CD8-positive, alpha-beta memory T cell (primary cell): ENCODE measurements at places on chromosomes 4 and X.

GRCh38 chrX:110215411-110215810, 102.5 kb downstream of the AMMECR1 start:
- H3K27me3 ChIP-seq: no peaks in the 10 kb centered on the region
- peaks cover 10% of the 10 kb centered on the region for H3K4me1 ChIP-seq
- no peak overlapping the region for H3K27ac ChIP-seq
- H3K4me3 ChIP-seq: no peak overlapping the region
- no peak for DNase-seq

GRCh38 chrX:41025926-41026701, 59.1 kb upstream of the USP9X start:
- H3K4me3 ChIP-seq: no peak overlapping the region
- no peaks in the 10 kb centered on the region for H3K36me3 ChIP-seq
- H3K4me1 ChIP-seq: no peaks in the 10 kb centered on the region
- DNase-seq: no peak
- no peak overlapping the region for H3K27ac ChIP-seq

DNA sequence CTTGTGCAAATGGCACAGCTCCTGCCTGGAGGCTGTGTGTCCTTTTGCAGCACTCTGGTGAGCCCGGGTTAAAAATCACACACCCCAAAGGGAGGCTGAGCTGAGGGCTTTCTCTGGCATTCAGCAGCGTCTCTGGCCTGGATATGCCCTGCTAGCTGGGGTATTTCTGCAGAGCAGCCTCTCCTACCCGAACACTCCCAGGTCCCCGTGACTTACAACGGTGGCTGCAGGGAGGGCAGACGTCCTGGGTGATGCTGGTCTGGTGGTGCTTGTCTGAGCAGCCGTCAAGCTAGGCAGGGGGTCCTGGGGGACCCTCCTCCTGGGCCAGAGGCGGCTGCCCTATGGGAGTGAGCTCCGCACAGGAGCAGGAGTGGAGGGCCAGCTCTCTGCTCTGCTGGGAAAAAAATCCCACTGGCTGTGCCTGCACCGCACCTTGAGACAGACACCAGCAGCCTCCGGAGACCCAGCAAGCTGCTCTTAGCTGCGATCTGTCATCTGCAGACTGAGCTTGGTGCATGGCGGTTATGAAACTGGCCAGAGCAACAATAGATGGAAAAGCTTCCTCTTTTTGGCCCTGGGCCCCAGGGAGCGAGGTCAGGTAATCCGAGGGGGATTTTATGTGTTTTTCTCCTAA, 41.3 kb upstream of the ASMTL start:
- no peaks in the 10 kb centered on the region for H3K27me3 ChIP-seq
- no peak for DNase-seq
- H3K27ac ChIP-seq: peak overlapping the region; percentile 38
- peaks cover 9% of the 10 kb centered on the region for H3K36me3 ChIP-seq
- no peak overlapping the region for H3K4me3 ChIP-seq

DNA sequence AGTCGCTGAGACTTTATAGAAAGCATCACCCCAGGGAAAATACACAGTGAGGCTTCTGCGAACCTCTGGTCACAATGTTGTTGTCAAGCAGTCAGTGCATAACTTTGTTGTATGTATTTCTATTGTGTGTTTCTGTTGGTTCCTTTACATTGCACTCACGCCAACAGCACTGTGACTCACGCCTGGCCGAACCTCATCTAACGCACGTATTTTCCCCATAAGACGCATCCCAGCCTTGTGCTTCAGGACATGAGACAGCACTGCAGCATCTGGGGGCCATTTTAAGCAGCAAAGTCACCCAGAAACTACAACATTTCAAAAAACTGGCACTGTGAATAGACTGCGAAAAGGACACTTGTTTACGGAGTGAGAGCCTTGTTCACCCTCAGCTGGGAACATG, 30.6 kb downstream of the TBL1X start:
- H3K4me3 ChIP-seq: no peak overlapping the region
- H3K36me3 ChIP-seq: no peaks in the 10 kb centered on the region
- H3K27me3 ChIP-seq: no peaks in the 10 kb centered on the region

GRCh38 chr4:185143601-185143969, 519 bp downstream of the SLC25A4 start:
- H3K27ac ChIP-seq: peak overlapping the region; percentile 32
- peaks cover 8% of the 10 kb centered on the region for H3K4me1 ChIP-seq
- no peaks in the 10 kb centered on the region for H3K27me3 ChIP-seq
- peak; percentile 65 for DNase-seq

DNA sequence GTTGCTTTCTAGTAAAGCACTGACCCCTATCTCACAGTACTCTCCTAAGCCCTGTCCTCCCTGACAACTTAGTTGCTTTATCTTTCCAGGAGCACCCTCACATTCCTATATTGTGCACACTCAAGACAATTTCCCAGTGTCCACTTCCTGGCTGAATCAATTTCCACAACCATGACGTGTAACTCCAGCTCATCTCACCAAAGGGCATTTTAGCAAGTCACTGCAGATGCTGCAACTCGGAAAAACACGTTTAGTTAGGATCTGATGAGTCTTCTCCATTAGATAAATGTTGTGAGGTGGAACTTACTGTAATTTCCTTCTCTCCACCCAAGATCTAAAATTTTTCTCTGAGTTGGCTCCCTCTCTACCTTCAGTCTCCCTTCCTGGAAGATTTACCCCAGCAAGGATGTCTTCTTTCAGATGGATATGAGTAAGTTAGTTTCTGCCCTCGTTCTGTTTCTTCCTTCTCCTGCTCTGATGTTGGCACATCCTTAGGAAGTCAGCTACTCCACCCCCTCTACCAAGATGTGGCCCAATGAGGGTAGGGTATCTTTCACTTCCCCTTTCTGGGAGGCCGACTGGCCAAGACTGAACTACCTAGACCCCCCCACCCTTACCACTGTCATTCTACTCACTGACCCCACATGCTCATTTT, 28.8 kb upstream of the IL13RA1 start:
- no peak for DNase-seq
- no peaks in the 10 kb centered on the region for H3K4me1 ChIP-seq
- H3K36me3 ChIP-seq: no peaks in the 10 kb centered on the region
- H3K27me3 ChIP-seq: no peaks in the 10 kb centered on the region
- H3K27ac ChIP-seq: no peak overlapping the region
- no peak overlapping the region for H3K4me3 ChIP-seq

GRCh38 chrX:77917294-77917933, 6.9 kb downstream of the ATP7A start:
- H3K27me3 ChIP-seq: no peaks in the 10 kb centered on the region
- peaks cover 26% of the 10 kb centered on the region for H3K4me1 ChIP-seq

DNA sequence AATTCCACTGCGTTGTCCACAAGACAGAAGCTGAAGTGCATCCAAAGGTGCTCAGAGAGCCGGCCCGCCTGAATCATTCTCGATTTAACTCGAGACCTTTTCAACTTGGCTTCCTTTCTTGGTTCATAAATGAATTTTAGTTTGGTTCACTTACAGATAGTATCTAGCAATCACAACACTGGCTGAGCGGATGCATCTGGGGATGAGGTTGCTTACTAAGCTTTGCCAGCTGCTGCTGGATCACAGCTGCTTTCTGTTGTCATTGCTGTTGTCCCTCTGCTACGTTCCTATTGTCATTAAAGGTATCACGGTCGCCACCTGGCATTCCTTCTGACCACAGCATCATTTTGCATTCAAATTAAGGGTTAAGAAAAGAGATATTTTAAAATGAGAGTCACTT, 115.5 kb downstream of the NFKB1 start:
- no peak overlapping the region for H3K4me3 ChIP-seq
- no peak overlapping the region for H3K27ac ChIP-seq
- peaks cover 40% of the 10 kb centered on the region for H3K4me1 ChIP-seq
- peaks cover 26% of the 10 kb centered on the region for H3K36me3 ChIP-seq
- no peaks in the 10 kb centered on the region for H3K27me3 ChIP-seq

DNA sequence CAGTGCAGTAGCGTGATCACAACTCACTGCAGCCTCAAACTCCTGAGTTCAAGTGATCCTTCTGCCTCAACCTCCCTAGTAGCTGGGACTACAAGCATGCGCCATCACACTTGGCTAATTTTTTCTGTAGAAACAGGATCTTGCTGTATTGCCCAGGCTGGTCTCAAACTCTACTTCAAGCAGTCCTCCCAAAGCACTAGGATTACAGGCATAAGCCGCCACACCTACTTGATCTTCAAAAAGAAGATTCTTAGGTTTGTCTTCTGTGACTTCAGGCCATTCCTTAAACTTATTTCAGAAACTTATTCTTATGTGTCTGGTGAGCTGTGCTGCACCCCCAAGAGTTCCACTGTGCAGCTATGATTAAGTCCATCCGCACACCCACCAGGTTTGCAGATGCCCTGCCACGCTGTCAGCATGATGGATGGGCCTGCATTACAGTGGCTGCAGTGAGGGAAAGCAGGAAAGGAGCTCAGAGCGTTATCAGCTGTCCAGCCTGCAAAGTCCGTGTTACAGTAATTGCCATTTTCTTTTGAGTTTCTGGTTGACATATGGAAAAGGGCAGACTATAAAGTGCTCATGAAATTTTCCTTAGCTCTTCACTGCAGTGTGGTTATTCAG, 146.6 kb downstream of the AASDH start:
- H3K27me3 ChIP-seq: no peaks in the 10 kb centered on the region
- no peak overlapping the region for H3K4me3 ChIP-seq
- H3K36me3 ChIP-seq: no peaks in the 10 kb centered on the region
- no peaks in the 10 kb centered on the region for H3K4me1 ChIP-seq
- DNase-seq: no peak

GRCh38 chr4:87677731-87678130, 27.7 kb downstream of the DMP1 start:
- H3K4me1 ChIP-seq: no peaks in the 10 kb centered on the region
- H3K4me3 ChIP-seq: no peak overlapping the region
- H3K27ac ChIP-seq: no peak overlapping the region
- no peak for DNase-seq

DNA sequence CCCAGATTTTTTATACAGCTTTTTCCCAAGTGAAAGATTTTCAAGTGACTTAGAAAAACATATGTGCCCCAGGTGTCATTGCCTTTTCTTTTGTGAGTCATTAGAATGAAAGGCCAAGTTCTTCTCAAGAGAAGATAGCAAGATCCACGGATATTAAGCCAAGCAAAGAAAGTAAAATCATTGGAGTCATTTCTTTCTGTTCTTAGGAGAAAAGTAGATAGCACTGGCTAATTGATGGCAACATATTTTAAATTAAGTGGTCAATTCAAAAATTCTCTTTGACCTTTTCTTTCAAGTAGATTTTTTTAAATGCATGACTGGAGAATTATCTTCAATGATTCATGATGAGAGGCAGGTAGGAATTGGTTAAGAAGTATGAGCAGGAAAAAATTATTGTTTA, 94.4 kb downstream of the HHIP start:
- H3K4me1 ChIP-seq: no peaks in the 10 kb centered on the region
- no peak overlapping the region for H3K4me3 ChIP-seq
- H3K36me3 ChIP-seq: no peaks in the 10 kb centered on the region
- H3K27ac ChIP-seq: no peak overlapping the region

DNA sequence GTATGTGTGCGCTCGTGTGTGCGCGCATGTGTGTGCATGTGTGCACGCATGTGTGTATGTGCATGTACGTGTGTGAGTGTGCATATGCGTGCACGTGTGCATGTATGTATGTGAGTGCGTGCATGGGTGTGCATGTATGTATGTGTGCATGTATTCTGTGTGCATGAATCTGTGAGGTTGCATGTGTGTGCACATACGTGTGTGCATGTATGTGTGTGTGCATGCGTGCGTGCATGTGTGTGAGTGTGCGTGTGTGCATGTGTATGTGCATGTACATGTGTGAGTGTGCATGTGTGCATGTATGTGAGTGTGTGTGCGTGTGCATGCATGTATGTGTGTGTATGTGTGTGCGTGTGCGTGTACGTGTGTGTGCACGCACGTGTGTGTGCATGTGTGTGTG, 241.5 kb downstream of the SHOX start:
- H3K4me3 ChIP-seq: no peak overlapping the region
- H3K36me3 ChIP-seq: no peaks in the 10 kb centered on the region
- H3K4me1 ChIP-seq: no peaks in the 10 kb centered on the region
- no peaks in the 10 kb centered on the region for H3K27me3 ChIP-seq
- no peak overlapping the region for H3K27ac ChIP-seq

GRCh38 chr4:8537041-8537461, 43.1 kb upstream of the GPR78 start:
- no peaks in the 10 kb centered on the region for H3K27me3 ChIP-seq
- no peak overlapping the region for H3K4me3 ChIP-seq
- H3K27ac ChIP-seq: no peak overlapping the region
- H3K4me1 ChIP-seq: no peaks in the 10 kb centered on the region

DNA sequence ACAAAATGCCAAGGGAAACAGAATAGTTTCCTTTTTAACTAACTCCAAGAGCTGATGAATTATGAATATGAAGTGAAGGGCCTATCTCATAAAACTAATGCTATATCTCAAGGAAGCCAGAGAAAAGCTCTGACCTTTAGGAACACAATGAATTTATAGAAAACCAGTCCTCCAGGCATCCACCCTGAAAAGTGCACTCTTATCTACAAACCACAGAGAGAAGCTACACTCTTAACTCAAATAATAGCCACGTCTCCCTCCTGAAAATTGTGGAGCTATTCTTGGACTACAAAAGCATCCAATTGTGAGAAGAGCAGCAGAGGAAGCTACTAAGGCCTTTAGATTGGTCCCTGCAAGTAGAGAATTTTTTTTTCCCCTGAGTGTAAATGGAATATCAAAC, 253.9 kb downstream of the IL15 start:
- no peaks in the 10 kb centered on the region for H3K4me1 ChIP-seq
- no peak for DNase-seq
- no peaks in the 10 kb centered on the region for H3K36me3 ChIP-seq
- H3K27me3 ChIP-seq: no peaks in the 10 kb centered on the region
- H3K4me3 ChIP-seq: no peak overlapping the region

GRCh38 chr4:8523766-8524165, 56.4 kb upstream of the GPR78 start:
- H3K27me3 ChIP-seq: no peaks in the 10 kb centered on the region
- no peaks in the 10 kb centered on the region for H3K36me3 ChIP-seq
- no peak for DNase-seq
- H3K4me1 ChIP-seq: no peaks in the 10 kb centered on the region
- H3K27ac ChIP-seq: no peak overlapping the region

DNA sequence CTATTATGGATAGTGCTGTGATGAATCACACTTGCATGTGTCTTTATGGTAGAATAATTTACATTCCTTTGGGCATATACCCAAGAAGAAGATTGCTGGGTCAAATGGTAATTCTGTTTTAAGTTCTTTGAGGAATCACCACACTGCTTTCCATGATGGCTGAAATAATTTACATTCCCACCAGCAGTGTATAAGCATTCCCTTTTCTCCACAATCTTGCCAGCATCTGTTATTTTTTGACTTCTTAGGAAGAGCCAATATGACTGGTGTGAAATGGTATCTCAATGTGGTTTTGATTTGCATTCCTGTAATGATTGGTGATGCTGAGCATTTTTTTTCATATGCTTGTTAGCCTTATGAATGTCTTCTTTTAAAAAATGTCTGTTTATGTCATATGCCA, 1120.2 kb downstream of the ARAP2 start:
- H3K27ac ChIP-seq: no peak overlapping the region
- no peaks in the 10 kb centered on the region for H3K36me3 ChIP-seq
- no peaks in the 10 kb centered on the region for H3K4me1 ChIP-seq
- H3K4me3 ChIP-seq: no peak overlapping the region

DNA sequence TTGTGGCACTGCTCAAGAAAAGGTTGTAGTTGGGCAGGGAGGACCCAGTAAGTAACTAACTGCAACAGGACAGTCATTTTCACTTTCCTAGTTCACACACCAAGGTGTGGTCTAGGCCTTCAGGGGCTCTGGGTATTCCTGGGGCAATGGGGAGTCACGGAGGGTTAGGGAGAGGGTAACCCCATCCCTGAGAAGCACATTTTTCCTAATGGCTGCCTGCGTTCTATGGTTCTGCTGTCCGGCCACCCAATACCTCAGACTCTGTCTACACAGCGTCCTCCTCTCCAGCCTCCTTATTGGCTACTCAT, 937 bp upstream of the PPP1R3F start:
- peak overlapping the region; percentile 99 for H3K27ac ChIP-seq
- H3K4me3 ChIP-seq: peak overlapping the region; percentile 82
- DNase-seq: no peak
- no peaks in the 10 kb centered on the region for H3K36me3 ChIP-seq
- peaks cover 29% of the 10 kb centered on the region for H3K4me1 ChIP-seq
